G401 (cell line): ENCODE measurements at places on chromosomes 3 and 15. TPM values are rescaled to one million over a fixed set of nuclear protein-coding genes. Genes with fewer than 3 reads are reported as not detected.

Gene SV2B
- not detected in 2 replicates for total RNA-seq

- no peak for DNase-seq
Measured at GRCh38 chr15:33678176-33678575, 290.1 kb upstream of the CHRM5 start.

Gene CD276
- 85.5 and 108 TPM in 2 replicates for total RNA-seq

- DNase-seq, result no peak
Measured at GRCh38 chr3:70982700-70983140, 600.8 kb downstream of the FOXP1 start.

DNA sequence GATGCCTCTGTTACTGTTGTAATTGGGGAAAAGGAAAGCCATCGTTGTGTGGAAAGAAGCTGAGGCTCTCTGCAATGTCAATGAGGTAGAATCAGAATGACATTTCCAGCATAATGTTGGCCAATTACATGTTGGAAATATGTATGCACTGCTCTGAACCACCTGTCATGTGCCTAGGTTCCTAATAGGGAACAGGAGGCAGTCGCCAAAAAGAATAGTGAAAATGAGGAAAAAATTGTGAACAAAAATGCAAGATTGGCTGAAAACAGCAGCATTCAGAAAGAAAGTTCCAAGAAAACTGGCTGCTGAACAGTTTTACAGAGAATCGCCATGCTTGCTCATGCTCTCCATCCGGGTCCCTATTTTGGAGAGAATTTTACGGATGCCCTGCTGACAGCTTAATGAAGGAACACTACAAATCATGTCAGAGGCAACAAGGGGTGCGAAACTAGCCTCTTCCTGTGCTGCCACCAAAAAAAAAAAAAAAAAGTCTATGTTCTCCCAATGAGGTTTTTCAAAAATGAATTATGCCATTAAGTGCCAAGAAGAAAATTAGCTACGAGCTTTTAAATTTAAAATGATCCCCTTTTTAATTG, 305.9 kb upstream of the ARRDC4 start:
- DNase-seq, result no peak

DNA sequence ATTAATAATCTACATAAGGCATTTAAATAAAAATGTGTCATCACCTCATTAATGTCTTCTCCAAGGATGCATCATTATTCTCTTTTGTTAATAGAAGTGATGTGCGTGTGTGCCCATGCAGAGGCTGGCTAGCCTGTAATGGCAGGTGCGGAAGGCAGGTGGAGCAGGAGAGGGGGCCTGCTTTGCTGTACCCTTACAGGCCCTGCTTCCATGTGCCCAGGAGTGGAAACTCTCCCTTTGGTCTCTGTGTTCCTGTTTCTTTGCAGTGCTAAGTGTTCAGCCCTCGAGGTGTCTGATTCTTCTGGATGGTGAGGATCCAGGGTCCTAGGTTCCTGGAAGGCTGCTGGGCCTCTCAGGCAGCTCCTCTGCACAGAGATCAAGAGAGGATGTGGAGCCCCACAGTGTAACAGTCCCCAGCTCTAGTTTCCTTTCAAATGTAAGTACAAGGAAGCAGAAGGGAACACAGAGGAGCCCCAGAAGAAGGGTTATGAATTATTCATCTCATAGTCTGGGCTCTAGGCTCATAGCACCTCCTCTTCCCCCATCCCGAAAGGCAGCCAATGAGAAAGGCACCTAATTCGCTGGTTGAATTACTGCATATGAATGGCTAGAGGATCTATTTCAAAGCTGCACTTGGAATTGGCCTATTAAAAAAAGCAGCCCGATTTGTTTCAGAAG, 39.2 kb upstream of the AGBL1 start:
- DNase-seq, result peak; percentile 36

DNA sequence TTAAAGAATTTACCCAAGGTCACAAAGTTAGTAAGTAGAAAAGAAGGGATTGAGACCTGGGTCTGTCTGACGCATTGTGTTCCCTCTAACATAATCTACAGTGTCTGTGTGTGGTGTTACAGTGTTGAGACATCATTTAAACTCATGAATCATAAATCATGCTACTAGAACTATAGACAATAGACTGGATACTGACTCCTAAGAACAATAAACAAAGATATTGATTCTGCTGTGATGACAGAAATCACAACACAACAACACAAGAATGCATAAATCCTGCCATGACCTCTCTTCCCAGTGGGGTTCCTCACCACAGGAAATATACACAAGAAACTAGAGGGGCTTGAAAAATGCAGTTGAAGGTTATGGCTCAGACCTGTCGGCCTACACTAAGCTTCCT, 44.3 kb downstream of the TRIM69 start:
- no peak for DNase-seq

DNA sequence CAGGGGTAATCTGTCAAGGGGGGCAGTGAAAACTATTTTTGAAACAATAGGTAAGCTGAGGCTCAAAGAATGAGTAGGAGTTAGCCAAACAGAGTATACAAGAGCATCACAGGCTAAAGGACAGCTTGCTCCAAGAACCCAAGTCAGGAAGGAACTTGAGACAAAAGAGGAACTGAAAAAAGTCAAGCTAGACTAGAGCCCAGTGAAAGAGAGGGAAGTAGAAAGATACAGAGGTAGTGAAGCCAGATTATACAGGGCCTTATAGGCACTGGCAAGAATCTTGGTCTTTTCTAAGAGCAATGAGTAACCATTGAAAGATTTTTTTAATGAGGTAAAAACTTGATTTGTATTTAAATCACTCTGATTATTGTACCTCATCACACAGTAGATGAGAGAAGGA, 69.9 kb downstream of the FILIP1L start:
- no peak for DNase-seq

GRCh38 chr3:111285694-111286093, 214.1 kb downstream of the NECTIN3 start:
- DNase-seq, result no peak

DNA sequence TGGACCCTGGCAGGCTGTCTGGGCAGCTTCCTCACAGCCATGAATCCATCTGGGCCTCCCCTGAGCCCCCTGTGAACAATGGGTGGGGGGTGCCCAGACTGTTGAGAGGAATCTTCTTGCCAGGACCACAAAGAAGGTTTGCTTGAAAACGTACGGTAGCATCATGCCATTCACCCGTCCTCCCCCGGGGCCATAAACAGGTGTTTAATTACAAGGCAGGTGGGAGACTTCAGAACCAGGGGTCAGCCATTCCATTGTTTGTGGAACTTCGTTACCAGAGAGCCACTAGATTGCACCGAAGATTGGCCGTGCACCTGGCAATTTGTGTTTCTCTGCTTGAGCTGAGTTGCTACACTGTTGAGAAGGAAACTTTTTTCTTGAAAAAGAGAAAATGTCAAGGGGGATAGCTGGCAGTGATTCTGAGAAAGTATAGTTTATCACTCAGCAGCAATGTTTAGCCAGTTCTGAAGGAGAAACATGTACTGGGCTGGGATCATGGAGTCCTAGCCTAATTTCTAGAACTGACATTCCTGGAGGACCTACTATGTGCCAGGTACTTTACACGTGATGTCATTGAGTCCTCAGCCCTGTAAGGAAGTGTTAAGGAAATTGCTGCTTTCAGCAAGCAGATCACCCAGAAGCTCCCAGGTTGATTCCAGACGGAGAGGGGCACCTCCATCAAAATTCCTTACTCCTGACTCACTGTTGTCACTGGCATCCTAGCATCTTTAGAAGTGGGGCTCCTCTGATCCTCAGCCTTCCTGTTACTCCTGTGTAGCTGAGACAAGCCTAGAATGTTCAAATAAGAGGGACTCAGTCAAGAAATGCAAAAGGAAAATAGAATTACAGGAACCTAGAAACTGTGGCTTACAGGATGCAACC, 103.8 kb upstream of the UBE2E1 start:
- no peak for DNase-seq

DNA sequence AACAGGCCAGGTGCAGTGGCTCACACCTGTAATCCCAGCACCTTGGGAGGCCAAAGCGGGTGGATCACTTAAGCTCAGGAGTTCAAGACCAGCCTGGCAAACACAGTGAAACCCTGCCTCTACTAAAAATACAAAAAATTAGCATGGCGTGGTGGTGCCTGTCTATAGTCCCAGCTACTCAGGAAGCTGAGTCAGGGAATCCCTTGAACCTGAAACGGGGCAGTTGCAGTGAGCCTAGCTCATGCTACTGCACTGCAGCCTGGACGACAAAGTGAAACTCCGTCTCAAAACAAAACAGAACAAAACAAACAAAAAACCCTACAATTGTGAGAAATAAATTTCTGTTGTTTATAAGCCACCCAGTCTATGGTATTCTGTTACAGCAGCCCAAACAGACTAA, 94.7 kb downstream of the PIK3CB start:
- DNase-seq, result no peak

Gene CLDN18
- total RNA-seq, result not detected in 2 replicates

Gene PLA2G4E
- total RNA-seq, result not detected in 2 replicates

Gene FANCD2
- 17.8 and 43.1 TPM in 2 replicates for total RNA-seq

Gene SLC9C1
- not detected in 2 replicates for total RNA-seq

- DNase-seq, result no peak
Measured at GRCh38 chr3:135989242-135989641, 23.7 kb downstream of the PPP2R3A start.

DNA sequence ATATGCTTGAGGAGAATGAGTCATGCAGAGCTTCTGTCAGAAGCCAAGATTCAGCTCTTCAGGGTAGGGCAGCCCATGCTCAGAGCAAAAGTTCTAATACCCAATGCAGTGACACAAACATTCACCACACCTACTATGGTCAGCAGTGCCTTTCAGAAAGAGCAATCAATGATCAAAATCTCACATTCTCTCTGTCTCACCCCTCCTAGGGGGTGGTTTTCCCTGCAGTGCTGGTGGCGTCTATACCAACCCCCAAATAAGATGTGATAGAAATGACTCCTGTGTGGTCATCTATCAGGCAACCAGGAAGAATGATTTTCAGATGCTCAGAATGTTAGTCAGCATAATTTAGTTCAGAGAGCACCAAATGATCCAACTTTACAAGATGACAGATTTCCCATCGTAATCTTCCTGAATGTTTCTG, 385.3 kb downstream of the NTRK3 start:
- DNase-seq, result no peak

Gene RTP3
- not detected in 2 replicates for total RNA-seq

DNA sequence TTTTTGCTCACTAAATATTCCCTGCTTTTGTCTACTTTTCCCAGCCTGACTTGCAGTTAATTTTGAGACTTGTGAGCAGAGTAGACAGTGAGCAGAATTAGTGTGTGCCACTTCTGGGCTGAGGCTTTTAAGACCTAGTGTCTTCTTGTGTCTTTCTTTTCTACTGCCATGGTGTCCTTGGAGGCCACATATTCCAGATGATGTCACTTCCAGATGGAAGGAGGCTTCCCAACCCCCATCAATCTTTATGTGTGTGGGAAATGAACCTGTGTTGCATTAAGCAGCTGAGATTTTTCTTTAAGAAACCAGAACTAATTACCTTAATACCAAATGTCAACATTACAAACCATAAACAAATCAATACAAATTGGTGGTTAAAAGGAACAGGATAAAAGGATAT, 774.7 kb upstream of the ROBO1 start:
- DNase-seq, result no peak

Gene IQCF2
- not detected in 2 replicates for total RNA-seq

DNA sequence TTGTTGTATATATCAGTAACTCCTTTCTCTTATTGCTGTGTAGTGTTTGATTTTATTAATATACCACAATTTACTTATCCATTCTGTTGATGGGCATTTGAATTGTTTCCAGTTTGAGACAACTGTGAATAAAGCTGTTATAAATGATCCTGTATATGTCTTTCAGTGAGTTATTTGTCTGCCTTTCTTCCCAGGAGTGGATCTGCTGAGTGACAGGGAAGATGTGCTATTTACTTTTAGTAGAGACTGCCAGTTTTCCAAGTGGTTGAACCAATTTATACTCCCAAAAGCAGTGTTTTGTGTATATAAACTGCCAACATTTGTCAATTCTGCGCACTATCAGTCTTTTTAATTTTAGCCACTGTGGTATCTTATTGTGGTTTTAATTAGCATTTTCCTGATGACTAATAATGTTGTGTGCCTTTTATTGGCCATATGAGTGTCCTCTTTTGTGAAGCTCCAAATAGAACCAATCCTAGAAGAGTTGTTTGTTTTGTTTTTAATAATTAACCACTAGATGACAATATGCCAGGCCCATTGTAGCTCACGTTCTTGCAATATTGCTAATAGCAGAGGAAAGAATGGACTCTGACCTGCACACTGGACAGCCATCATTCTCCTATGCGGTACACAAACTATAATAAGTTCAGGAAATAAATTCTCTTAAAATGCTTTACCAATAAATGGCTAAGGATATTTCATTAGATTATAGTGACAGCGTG, 25.3 kb downstream of the TRANK1 start:
- DNase-seq, result no peak

GRCh38 chr15:95610945-95611344, 719.6 kb upstream of the NR2F2 start:
- DNase-seq, result no peak

- no peak for DNase-seq
Measured at GRCh38 chr15:29903785-29904464, 81.7 kb upstream of the TJP1 start.

Gene FOXB1
- not detected in 2 replicates for total RNA-seq

GRCh38 chr3:13894096-13894806, 14.4 kb upstream of the WNT7A start:
- DNase-seq, result peak; percentile 19

DNA sequence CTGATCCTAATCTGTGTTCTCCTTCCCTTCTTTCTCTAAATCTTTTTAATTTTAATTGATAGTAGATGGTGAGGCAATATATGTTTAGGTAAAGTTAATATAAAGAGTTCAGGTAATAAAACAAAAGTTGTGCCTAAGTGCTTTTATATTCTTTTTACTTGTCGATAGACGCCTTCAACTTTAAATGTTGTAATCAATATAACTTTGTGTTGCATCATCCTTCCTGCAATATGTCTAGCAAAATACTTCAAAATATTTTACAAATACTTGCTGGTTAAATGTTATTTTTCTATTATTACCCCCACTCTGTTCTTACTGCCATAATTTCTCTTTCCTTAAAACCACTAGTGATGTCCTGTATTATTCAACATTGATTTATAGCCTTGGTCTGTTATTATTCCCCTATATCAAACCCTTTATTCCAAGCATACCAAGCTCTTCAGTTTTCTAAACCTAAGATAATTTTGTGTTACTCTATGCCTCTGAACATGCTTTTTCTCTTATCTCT, 92.4 kb downstream of the NAALADL2 start:
- no peak for DNase-seq

DNA sequence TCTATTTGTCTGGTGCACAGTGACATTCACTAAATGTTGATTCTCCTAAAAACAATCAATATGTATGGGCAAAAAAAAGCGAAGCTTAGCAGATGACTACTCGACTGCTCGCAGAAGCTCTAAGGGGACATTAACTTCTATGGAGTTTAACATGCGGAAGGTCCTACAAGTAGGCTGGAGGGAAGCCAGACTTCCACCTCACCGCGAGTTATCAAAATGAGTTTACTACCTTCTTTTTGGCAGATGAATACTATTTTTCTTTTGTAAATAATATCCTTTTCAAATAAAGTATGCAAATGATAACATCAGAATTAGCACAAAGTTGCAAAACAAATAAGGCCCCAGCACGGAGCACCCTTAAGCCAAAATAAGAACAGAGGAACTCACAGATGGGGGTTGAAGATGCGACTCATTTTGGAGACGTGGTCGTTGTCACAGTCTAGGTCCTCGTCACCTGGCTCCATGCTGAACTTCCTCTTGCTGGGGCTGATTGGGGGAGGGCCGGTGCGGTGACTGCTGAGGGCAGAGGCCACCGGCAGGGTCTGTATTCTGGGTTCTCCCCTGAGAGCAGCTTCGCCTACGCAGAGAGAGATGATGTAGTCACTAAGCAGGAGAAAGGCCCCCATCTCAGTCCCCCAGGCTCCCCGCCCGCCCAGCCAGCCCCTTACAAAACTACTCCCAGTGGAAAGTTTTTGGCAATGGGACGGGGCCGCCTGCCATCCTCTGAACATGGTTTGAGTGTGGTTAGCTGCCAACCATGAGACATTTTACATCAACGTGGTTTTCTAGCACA, 42.1 kb downstream of the VGLL4 start:
- no peak for DNase-seq
